ENCODE measurements at places on chromosomes 7 and 10.

DNA sequence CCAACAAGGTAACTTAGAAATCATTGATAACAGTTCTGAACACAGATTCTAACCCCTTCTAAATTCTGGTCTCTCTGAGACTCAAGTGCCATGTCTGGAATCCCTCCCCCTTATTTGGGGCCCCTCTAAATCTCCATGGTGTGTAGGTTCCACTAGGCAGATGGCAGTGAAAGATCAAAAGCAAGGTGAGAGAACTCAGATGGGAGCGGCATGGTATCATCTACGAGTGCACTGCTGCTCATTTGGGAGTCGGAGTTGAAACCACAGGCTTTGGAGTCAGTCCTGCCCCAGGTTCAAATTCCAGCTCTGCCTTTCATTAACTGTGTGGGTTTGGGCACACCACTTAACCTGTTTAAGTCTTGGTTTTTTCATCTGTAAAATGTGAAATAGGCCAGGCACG, 72.6 kb downstream of the MTURN start:
- no peak for DNase-seq

GRCh38 chr10:43125881-43126731, 12.1 kb upstream of the CSGALNACT2 start:
- DNase-seq: no peak

DNA sequence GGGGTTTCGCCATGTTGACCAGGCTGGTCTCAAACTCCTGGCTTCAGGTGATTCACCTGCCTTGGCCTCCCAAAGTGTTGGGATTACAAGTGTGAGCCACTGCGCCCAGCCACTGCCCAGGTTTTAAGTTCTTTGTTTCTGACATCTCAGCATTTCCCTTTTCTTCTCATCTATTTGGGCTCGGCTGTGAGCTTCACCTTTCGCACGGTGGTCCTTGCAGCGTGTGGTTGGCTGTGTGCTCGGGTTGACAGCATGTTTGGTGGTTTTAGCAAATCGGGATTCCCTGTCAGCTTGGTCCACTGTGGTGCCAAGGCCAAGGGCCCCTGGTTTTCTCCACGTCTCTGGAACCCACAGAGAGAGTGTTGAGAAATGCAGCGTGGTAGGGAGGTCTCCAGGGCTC, 138.8 kb downstream of the DNAJB6 start:
- no peak for DNase-seq

GRCh38 chr7:4279216-4279615, 402.9 kb upstream of the FOXK1 start:
- DNase-seq: no peak

GRCh38 chr7:92830532-92831110, 5.8 kb downstream of the CDK6 start:
- no peak for DNase-seq

DNA sequence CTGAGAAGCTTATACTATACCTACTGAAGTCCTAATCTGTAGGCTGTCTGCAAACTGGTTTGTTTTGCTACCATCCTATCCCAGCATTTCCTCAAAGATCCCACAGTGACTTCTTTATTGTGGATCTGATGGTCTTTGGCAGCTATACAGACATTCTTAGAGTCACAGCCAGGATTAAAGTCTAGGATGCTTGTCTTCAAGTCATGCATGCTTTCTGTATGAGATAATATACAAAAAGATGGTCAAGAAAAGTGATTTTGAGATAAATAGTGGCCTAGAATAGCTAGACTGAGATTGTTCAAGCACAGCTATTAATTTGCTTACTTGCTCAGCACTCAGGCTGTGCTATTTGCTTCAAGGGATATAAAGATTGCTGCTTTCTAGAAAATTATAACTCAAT, 454.4 kb downstream of the AUTS2 start:
- no peak for DNase-seq

DNA sequence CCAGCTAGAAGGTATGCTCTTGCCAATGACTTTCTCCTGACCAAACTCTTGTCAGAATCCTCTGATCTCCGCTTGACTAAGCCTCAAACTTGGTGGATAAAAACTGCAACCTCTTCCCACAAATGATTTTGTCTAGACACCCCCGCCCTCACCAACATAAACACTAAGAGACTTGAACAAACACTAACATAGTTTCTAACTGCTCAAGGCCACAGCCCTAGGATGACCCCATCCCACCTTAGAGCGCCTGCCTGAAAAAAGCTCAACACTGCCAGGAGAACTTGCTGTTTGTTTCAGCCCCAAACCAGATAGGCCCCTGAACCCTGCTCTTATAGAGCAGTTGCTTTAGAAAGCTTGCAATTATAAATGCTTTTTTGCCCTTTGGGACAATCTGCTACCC, 71.8 kb downstream of the LRRN3 start:
- DNase-seq: no peak

DNA sequence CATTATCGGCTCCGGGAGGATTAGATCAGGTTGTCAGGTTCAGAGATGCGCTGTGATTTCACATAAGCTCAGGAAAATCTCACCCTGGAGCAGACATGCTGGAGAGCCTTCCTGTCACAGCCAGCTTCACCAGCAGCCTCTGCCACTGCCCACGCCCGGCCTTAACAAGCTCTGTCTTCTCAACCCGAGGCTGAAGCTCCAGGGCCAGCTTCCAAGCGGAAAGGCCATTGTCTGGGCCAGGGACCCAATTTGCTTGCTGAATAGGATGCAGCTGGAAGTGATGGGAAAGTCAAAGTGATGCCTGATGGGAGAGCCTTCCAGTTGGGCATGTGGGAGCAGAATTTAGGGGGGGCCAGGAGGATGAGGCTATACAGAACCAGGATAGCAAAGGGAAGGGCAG, 36.3 kb downstream of the C10orf105 start:
- no peak for DNase-seq

DNA sequence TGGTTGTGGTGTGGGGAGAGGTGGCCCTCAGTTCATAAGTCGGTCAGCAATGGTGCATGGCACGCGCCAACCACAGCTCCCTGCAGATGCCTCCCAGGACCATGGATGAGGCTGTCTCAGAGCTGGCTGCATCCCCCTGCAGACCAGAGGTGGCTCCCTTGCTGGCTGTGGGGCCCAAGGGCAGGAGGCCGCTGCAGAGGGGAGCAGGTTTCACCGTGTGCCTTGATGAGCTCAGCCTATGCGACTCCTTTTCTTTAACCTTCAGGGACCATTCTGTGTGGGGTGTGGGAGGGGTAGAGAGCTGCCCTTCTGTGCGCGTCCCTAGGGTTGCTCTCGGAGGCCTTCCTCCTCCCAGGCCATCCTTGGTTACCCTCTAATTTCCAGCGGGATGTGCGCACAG, 152.4 kb downstream of the ACTR3B start:
- DNase-seq: no peak

DNA sequence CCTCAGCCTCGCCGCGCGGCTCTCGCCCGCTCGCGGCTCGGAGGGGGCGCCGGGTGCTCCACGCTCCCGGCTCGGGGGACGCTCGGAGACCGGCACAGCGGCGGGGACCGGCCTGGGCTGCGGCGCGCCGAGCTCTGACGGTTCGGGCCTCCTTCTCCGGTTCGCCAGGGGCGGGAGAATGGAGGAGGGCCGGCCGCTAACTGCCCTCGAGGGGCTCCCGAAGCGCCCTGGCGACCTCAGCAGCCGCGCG, 232 bp upstream of the GRID1 start:
- no peak for DNase-seq

- DNase-seq: no peak
Observed at GRCh38 chr7:150972023-150972468, 6.1 kb downstream of the KCNH2 start.

GRCh38 chr7:47786557-47787248, 161.6 kb downstream of the PKD1L1 start:
- DNase-seq: peak; percentile 42

DNA sequence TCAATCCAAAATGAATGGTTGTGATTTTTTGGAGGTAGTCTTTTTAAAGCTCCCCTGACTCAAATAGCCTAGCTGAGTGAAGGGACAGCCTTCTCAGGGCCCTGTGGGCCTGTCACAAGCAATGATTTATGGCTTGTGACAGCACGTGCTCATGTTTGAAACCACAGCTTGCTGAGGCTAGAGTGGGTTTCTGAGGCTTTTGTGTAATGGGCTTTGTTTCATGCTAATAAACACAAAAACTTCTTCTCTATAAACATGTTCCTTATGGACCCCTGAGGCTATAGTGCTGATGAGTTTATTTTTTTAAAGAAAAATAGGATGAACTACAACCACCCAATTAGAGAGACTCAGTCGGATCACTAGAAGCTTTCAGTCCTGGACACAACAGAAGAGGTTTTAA, 36.1 kb upstream of the BET1 start:
- peak; percentile 39 for DNase-seq

DNA sequence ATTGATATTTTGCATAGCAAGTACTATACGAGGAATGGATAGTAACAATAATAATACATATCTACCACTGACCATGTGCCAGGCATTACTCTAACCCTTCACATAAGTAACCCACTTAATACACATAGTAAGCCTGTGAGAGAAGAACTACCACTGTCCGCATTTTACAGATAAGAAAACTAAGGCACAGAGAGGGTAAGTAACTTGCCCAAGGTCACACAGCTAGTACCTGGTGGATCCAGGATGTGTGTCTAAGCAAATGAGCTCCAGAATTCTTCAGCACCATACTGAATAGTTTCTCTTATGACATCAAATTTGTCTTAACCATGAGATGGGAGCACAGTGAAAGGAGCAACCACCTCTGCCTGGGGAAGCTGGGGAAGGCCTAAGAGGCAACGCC, 10.2 kb downstream of the CRTAC1 start:
- DNase-seq: no peak

- no peak for DNase-seq
Observed at GRCh38 chr10:122390271-122390670, 15.8 kb downstream of the PLEKHA1 start.

- no peak for DNase-seq
Observed at GRCh38 chr7:105027176-105027853, 13.3 kb downstream of the KMT2E start.

DNA sequence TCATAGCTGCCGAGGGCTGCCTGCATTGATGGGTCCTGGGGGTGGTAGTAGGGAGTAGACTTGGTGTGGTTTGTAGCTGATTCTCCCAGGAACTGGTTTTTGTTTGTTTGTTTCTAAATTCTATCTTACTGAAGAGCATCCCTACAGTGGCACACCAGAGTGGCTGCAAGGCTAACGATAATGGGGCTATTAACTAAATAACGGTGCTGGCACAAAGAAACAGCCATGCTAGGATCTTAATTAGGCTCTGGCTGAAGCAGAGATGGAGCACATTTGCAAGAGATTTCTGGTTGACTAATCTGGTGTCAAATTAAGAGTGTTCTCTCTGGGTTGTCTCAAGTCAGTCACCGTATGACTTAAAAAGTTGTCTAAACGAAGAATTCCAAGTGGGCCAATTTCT, 590.0 kb downstream of the NRG3 start:
- DNase-seq: no peak

DNA sequence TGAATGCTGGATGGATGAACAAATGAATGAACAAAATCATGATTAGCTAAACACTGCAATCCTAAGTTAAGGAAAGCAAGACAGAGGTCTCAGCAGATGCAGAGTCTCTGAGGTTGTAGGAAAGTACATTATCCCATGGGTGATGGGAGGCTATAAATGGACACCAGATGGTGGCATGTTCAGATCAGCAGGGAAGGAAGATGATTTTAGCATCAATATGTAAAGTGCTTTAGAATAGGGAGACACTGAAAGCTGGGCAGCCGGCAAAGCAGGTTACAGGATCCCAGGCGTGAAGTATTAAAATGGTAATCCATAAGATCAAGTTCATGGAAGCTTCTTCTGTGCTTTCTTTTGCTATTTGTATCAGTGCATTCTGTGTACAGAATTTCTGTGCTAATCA, 7.9 kb upstream of the RAPGEF5 start:
- no peak for DNase-seq

DNA sequence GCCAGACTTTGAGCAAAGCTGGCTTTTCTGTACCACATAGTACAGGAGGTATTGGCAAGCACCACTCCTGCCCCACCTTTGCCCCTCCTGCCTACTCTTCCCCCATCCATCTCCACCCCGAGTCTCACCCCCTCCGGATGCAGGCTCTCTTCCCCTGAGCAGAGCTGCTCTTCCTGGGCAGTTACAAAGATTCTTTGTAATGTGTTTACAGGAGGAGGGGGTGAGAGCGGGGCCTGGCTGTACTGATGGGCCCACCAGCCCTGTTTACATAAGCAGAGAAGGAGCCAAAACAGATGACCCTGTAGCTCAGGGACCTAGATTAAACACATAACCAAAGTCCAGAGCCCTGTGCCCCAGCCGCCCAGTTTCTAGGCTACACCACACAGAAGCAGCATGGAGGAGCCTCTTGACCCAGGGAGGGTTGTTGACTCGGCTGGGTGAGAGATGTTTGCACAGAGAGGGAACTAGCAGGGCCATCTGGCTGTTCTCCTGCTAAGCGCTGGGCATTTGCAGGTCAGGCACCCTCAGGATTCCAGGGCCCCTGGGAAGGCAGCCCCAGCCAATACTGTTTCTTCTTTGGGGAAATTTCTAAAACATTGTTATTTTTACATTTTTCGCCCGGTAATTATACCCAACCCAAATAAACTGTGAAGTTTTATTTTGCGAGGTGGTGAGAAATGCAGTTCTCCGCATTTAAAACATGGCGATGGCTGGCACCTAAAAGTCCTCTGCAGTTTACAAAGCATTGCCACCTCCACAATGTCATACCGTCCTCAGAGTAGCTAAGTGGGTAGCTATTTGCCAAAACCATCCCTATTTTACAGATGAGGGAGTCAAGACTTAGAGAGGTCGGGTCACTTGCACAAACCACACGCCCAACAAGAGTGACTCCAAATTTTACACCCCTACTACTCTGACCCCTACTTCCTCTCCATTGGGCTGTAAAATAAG, 11.4 kb upstream of the ZKSCAN1 start:
- DNase-seq: no peak

- DNase-seq: no peak
Observed at GRCh38 chr10:133401500-133401899, 7.5 kb downstream of the MTG1 start.

- peak; percentile 78 for DNase-seq
Observed at GRCh38 chr10:133379152-133379800, at the start of gene PAOX. Gene PAOX (plus strand): TSS chr10:133379262. CDS start chr10:133379317, 55 bp downstream.

DNA sequence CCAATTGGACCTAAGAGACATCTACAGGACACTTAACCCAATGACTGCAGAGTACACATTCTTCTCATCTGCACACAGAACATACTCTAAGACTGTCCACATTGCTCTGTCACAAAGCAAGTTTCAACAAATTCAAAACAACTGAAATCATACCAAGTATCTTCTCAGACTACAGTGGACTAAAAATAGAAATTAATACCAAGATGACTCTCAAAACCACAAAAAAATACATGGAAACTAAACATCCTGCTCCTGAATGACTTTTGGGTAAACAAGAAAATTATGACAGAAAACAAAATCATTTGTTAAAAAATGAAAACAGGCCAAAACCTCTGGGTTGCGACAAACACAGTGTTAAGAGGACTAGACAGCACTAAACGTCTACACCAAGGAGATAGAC, 24.5 kb downstream of the SNX13 start:
- no peak for DNase-seq

- no peak for DNase-seq
Observed at GRCh38 chr7:24883622-24884013, 96.4 kb downstream of the OSBPL3 start.

DNA sequence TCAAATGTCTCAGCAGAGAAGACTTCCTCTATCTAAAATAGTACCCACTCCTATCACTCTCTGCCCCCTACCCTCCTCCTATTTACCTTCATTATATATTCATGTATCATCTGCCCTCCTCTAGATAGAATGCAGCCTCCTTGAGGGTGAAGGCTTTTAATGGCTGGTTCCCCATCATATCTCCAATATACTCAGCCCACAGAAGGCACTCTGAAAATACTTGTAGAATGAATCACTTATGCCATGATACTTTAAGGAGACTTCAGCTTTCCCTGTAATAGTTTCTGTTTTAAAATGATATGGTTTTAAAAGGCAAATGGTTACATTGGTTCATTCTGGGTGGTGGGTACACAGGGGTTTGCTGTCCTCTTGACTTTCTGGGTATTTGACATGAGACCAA, 25.3 kb downstream of the GFRA1 start:
- DNase-seq: no peak
